ENCODE measurements at places on chromosomes 6 and 20.

DNA sequence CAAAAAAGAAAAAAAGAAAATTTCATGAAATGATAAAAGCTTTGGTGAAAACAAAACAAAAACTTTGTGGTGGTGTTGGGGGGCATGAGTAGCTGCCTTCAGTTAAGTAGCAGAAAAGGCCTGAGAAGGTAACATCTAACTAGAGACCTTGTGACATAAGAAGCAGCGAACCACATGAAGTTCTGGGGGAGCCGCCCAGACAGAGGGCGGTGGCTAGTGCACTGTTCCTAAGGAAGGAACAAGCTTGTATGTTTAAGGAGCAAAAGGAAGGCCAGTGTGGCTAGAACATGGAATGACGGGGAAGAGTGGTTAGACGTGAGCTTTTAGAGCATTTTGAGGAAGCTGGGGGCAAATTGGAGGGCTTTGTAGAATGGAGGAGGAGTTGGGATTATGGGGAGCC, 7.5 kb upstream of the RSPH3 start:
- no peak for DNase-seq

- no peak for DNase-seq
Measured at GRCh38 chr20:57928181-57928967, 218.6 kb upstream of the PMEPA1 start.

GRCh38 chr20:38789503-38790199, 15.8 kb upstream of the PPP1R16B start:
- DNase-seq = no peak

- no peak for DNase-seq
Measured at GRCh38 chr6:42163981-42164380, 9.2 kb upstream of the GUCA1A start.

DNA sequence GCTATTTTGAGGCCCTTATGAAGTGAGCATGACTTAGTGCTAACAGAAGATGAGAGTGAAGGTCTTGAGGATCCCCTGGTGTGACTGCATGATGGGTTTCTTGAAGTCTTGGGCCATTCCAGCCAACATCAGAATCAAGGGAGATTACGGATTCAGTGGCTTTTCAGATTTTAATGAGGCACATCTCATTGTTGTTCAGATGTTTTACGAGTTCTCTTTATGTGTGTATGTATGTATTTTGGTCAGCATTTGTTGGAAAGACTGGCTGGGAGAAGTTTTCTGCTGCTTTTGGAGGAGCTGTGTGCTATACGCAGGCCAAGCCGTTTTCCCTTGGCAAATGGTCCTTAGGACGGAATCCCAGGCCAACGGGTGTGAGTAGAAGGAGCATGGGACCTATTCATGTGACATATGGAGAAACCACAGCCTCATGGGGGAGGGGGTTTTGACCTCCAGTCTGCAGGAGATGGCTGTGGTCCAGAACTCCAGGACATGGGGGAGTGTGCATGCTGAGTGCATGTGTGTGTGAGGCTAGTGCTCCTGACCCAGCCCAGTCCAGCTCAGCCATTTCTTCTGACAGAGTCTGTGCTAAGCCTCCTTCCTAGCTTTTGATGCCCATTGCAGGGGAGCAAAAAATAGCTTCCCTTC, 35.3 kb downstream of the CHMP4B start:
- DNase-seq = no peak
